Spinal cord (tissue), 10 donors: ENCODE measurements at places on chromosomes 11 and 22. TPM values are rescaled to one million over a fixed set of nuclear protein-coding genes. Genes with fewer than 3 reads are reported as not detected.

DNA sequence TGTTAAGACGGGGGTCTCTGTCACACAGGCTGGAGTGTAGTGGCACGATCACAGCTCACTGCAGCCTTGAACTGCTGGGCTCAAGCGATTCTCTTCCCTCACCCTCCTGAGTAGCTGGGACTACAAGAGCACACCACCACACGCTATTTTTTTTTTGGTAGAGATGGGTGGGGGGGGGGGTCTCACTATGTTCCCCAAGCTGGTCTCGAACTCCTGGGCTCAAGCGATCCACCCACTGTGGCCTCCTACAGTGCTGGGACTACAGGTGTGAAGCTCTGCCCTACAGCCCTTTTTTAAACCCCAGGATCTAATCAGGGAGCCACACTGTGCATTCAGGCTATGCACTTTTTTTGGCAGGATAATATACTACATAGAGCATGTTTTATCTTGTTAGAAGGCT is 1.4 kb upstream of the DHCR7 start:
- DNase-seq = no peak

DNA sequence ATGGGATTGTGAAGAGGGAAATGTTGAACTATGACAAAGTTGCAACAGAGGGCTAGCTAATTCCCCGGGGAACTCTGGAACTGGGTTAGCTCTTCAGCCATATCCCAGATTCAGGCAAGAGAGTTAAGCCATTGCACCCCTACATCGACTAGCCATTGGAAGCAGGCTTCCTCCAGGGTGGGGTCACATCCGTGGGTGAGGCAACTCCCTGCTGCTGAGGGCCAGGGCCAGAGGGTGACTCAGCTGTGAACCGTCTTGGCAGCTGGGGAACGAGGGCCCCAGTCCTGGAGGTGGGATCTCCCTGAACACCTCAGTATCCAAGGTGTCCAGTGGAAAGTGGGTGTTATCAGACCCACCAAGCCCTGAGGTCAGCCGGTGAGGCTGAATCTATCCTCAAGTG is 41.1 kb downstream of the RPS6KA4 start:
- DNase-seq = no peak

GRCh38 chr11:70818351-70818750 is 420.0 kb downstream of the CTTN start:
- no peak for DNase-seq

Gene LYVE1
- 12.5 TPM for polyA plus RNA-seq
